ENCODE measurements at places on chromosomes 1 and 21.

GRCh38 chr1:86030180-86030579 lies 126.4 kb downstream of the COL24A1 start:
- DNase-seq = no peak
- H3K27me3 ChIP-seq = no peaks in the 10 kb centered on the region
- H3K27ac ChIP-seq = no peak overlapping the region
- no peaks in the 10 kb centered on the region for H3K36me3 ChIP-seq
- H3K4me1 ChIP-seq = no peaks in the 10 kb centered on the region

DNA sequence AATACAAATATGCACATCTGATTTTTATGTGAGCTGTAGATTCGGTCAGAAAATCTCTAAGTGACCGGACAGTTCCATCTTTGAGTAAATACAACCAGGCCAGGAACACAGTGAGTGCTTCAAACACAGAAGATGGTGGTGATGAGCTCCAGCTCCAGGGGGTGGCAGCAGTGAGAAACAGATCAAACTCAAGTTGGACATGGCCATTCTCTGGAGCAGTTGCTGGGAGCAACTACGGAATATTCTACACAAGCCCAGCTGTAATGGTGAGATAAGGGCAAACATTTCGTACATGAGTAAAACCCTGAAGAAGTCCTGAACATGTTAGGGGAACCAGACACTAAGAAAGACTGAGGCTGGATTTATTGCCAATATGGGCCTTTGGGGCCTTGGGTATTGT lies 100.7 kb downstream of the BARHL2 start:
- H3K27ac ChIP-seq = no peak overlapping the region
- no peak for DNase-seq
- no peaks in the 10 kb centered on the region for H3K36me3 ChIP-seq
- no peak overlapping the region for H3K4me3 ChIP-seq
- H3K4me1 ChIP-seq = no peaks in the 10 kb centered on the region

DNA sequence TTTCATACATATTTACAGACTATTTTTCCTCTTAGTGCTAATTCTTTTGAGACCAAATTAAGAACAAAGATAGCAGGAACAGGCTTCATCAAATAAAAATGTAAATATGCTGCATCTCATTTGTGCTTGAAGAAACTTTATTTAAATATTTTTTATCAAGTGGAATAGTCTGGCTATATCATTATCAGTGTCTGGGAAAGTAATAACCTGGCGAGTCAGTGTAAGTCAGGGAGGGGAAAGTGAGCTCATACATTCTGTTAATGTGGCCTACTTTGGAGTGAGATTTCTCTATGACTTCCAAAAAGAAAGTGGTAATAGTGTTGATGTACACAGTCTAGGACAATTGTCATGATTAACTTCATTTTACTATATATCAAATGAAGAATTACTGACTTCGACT lies 1045.1 kb downstream of the ADGRL2 start:
- no peaks in the 10 kb centered on the region for H3K36me3 ChIP-seq
- H3K4me3 ChIP-seq = no peak overlapping the region
- DNase-seq = no peak
- no peaks in the 10 kb centered on the region for H3K4me1 ChIP-seq

GRCh38 chr21:46117586-46118315 lies 19.8 kb downstream of the COL6A2 start:
- no peaks in the 10 kb centered on the region for H3K4me1 ChIP-seq
- no peak overlapping the region for H3K4me3 ChIP-seq
- no peak for DNase-seq
- H3K27me3 ChIP-seq = no peaks in the 10 kb centered on the region
- H3K27ac ChIP-seq = no peak overlapping the region

DNA sequence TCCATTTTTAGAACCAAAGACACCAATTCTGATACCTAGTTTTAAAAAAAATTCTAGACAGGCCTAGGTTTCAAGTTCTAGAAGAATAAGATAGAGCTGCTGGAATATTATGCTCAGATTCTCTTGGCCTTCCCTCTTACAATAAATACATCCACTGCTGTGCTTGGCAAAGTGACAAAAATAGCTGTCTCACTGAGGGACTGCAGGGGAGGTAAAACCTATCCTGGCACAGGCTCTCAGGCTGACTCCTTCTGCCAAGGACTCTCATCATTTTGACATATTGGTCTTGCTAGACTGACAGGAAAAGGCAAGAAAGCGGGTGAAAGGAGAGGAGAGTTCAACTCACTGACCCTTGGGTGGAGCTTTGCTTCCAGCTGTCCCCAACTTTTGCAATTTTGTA lies 197.0 kb upstream of the LHX8 start:
- H3K4me1 ChIP-seq = no peaks in the 10 kb centered on the region
- no peak for DNase-seq
- H3K27ac ChIP-seq = no peak overlapping the region
- H3K27me3 ChIP-seq = no peaks in the 10 kb centered on the region
- no peak overlapping the region for H3K4me3 ChIP-seq
- H3K36me3 ChIP-seq = no peaks in the 10 kb centered on the region

DNA sequence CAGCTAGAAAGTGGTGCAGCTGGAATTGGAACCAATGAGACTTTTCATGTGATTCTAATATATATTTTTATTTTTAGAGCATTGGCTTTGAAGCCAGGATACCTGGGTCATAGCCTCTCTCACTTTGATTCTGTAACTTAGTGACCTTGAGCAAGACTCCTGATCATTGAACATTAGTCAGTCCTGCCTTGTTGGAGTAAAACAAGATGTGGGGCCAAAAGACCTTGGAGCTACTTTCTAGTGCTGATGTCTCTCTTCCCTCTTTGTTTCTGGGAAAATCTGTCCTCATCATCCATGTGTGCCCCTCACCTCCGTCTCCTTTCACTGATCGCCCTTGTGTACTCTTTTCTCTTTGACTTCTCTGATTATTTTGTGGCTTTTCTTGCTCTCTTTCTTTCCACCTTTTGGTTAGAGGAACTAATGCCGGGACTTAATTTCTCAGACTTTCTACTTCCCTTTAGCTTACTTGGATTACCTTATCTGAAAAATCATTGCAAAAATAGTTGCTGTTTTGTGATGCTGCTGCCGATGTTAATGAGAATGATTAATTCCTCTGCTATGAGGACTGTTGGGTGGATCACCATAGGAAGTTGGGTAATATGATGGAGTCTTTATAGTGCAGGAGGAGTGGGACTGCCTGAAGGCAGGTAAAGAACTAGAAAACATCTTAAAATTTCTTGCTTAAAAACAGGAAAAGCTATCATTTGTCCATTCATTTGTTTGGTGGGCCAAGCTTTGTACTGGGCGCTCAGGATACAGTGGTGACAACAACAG lies 72.0 kb downstream of the NOS1AP start:
- no peaks in the 10 kb centered on the region for H3K4me1 ChIP-seq
- H3K27ac ChIP-seq = no peak overlapping the region
- H3K4me3 ChIP-seq = no peak overlapping the region
- DNase-seq = no peak
- H3K36me3 ChIP-seq = no peaks in the 10 kb centered on the region

DNA sequence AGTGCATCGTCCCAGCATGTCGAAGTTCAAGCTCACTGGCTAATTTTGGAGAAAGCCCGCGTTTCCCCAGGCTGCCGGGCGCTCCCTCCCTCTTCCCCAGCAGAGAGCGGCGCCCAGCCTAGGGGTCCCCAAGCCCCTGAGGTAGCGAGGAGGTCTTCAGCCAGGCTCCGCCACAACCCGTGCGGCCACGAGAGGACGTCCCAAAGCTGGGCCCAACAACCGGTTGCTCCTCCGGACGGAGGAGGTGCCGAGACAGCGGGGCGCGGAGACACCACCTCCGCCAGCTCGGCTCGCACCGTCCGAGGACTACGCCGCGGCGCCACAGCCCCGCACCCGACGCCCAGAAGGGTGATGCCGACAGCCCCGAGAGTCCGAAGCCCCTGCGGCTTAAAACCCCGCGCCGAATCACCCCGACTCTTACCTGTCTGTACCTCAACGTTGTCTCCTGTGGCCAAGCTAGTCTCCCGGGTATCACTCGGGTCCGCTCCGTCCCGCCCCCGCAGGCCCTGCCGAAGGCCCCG lies at the start of gene DENND2C:
Gene DENND2C (minus strand): TSS at position 488 of the 521 bp plus-strand sequence. CDS start 44,065 bp downstream, outside the sequence.
- DNase-seq = no peak
- H3K36me3 ChIP-seq = no peaks in the 10 kb centered on the region
- H3K4me1 ChIP-seq = peaks cover 7% of the 10 kb centered on the region
- H3K27me3 ChIP-seq = no peaks in the 10 kb centered on the region
- H3K27ac ChIP-seq = peak within 1 kb of the TSS; percentile 49
- peak within 1 kb of the TSS; percentile 42 for H3K4me3 ChIP-seq

DNA sequence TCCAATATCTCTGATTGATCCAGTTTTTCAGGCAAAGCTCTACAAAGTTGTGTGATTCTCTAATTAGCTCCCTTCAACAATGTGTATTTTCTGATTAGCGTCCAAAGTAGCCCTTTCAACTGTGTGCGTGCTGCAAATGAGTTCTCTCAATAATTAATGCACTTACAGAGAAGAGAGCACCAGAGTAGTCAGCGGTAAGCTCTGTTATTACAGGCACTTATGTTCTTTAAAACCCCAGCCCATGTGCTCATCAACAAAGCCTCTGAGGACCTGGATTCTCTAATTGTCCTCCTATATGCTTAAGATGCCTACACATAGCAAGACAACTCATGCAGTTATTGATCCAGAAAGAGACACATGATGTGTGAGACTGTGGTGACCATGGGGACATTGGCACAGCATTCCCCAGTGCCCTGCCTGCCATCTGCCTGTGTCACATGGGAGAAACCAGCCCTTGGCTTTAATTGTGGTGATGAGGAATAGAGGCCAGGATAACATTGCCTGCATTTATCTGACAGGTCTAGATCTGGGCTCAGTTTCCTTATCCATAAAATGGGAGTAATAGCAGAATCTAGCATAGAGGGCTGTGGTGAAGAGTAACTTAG lies 151.7 kb downstream of the PCP4 start:
- no peaks in the 10 kb centered on the region for H3K27me3 ChIP-seq
- no peaks in the 10 kb centered on the region for H3K4me1 ChIP-seq
- no peak overlapping the region for H3K27ac ChIP-seq
- no peak for DNase-seq
- no peak overlapping the region for H3K4me3 ChIP-seq

DNA sequence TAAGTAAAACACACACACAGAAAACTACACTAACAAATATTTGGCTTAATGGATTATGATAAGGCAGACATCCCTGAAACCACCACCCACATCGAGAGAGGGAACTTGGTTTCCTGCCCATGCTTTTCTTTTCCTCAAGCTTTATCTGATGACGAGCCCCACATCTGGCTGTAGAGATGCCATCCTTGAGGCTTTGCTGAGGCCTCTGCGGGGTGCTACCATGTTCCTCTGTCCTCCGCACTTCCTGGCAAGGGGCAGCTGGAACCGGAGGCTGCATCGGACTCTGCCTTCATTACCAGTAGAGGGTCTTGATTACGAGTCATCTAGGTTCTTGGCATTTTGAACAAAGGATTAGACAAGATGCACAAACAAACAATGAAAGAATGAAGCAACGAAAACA lies 21.7 kb upstream of the C1orf174 start:
- no peak overlapping the region for H3K4me3 ChIP-seq
- no peak for DNase-seq
- no peaks in the 10 kb centered on the region for H3K27me3 ChIP-seq
- H3K36me3 ChIP-seq = no peaks in the 10 kb centered on the region
- H3K4me1 ChIP-seq = no peaks in the 10 kb centered on the region
- H3K27ac ChIP-seq = no peak overlapping the region

DNA sequence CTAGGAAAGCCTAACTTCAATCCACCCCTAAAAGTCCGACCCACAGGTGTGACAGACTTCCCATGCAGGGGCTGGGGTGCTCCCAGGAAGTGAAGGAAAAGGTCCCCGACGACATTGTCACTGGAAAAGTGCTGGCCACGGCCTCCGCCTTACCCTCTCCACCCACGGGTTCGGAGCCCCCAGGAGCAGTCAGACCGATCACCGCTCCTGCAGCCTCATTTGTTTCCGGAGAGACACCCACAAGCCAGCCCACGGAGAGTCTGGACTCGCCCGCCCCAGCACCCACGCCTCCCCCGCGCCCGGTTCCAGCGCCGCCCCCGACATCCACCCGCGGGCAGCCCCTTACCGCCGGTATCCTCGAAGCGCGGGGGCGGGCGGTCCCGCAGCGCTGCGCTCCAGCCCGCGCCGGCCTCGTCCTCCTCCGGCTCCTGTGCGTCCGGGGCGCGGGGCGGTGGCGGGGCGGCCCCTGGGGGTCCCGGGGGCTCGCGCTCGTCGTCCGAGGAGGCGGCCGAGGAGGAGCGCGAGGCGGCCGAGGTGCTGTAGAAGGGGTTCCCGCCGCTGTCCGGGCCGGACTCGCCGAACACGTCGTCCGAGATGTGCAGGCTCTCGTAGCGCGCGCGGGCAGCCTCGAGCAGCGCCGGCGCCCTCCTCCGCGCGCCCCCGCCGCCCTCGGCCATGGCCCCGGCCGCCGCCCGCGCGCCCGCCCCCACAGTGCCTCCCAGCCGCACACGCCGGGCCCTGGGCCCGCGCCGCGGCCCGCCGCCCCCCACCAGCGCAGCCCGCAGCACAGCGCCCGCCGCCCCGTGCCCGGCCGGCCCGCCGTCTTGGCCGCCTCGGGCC lies 660 bp downstream of the PGBD5 start:
- H3K4me3 ChIP-seq = no peak overlapping the region
- DNase-seq = no peak
- H3K27me3 ChIP-seq = peaks cover 32% of the 10 kb centered on the region
- no peaks in the 10 kb centered on the region for H3K36me3 ChIP-seq

DNA sequence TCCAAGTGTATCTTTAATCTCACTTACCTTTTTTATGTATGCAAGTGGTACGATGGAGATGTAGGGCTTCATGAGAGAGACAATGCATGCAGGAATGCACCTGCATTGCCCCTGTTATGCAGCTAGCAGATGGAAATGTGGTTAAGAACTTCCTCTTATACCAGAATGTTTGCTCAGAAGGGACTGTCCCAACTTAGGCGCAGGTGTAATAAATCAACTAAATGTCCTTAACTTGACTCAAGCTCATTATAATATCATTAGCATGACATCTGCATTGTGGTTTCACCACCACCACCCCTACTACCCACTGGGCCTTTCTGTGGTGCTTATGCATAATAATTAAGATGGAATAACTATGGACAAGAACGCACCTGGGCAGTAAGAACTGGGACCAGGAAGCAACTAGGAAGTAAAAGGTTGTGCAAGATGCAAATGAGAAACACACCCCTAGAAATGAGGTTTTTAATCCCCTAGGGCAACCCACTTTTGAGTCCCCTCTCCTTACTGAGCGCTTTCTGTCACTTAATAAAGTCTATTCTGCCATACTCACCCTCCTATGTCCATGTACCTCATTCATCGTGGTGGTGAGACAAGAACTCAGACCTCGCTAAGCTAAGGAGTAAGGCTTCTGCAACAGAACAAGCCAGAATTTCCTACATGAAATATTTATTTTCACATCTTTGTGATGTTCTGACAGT lies 1103.3 kb upstream of the B3GALT2 start:
- H3K27ac ChIP-seq = peak overlapping the region; percentile 50
- peaks cover 22% of the 10 kb centered on the region for H3K4me1 ChIP-seq
- no peaks in the 10 kb centered on the region for H3K36me3 ChIP-seq
- peak; percentile 81 for DNase-seq
- H3K4me3 ChIP-seq = peak overlapping the region; percentile 2
- H3K27me3 ChIP-seq = no peaks in the 10 kb centered on the region

DNA sequence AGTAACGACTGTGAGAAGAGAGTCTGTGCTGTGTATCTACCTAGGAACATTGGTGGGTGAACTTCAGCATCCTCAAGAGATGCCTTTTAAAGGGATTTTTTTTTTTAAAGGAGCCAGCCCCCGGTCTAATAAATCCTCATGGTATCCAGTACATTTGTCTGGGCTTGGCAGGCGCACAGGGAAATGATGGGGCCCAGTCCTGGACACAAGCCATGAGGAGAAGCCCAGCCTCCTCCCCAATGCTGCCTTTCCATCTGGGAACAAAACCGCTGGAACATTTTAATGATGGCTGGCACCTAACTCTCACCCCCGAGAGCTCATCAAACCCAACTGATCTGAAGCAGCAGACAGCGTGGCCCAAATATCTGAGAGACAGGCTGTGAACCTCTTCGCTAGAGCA lies 64.2 kb downstream of the ACOT7 start:
- no peaks in the 10 kb centered on the region for H3K4me1 ChIP-seq
- H3K4me3 ChIP-seq = no peak overlapping the region
- no peaks in the 10 kb centered on the region for H3K36me3 ChIP-seq
- no peak for DNase-seq
